ENCODE measurements at places on chromosomes 2 and 18.

DNA sequence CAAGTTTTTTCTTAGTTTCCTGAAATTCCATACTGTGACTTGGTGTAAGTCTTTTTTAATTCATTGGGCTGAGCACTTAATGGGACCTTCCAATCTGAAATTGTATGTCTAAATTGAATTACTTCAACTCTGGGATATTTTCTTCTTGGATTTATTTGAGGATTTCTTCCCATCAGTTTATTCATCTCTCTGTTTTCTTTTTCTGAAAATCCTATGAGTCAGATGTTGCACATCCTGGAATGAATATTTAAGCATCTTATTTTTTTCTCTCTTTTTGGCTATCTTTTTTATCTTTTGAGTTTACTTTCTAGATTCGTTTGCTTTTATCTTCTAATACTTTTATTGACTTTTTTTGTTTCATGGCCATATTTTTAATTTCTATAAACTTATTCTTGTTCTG is 55.4 kb upstream of the ACYP2 start:
- no peak for DNase-seq

GRCh38 chr2:10924441-10924840 is 12.7 kb downstream of the KCNF1 start:
- no peak for DNase-seq

DNA sequence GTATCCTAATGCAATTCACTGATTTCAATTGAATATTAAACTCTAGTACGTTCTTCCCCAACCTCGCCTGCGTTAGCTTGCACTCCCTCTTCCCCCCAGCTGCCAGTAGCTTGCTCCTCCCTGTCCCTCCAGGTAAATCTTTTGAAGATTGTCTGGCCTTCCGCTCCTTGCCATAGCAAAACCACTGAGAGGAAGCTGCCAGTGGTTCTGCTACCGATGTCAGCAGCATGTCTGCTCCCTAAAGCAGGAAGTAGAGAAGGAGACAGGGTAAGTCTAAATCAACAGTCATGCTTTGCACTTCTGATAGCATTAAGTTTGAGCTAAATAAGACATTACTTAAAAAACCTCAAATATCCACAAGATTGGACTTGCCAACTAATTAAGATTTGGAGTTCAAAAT is 89.1 kb downstream of the SCN2A start:
- DNase-seq: no peak

DNA sequence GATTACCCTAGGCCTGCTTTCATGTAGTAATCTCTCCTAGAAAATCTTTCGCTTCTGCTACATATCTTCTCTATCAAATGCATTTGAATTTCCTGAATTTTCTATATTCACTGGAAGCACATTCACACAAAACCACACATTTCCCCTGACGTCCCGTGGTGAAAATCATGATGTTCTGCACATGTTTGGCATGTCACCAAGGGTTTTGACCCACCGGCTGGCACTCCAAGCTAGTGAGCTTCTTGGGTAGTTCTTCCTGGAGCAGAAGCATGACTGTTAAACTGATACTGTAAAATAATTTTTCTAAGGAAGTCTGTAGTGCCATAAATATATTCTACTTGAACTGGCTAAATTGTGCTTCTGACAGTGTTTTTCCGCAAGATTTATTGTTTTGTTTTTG is 510.1 kb upstream of the SLC8A1 start:
- DNase-seq: no peak

- no peak for DNase-seq
Measured at GRCh38 chr18:60982928-60983327, 350.3 kb upstream of the CDH20 start.
